ENCODE measurements at places on chromosomes 5 and 9.
A peak's percentile ranks its signal among the peaks of the same experiment; 100 is the strongest.

DNA sequence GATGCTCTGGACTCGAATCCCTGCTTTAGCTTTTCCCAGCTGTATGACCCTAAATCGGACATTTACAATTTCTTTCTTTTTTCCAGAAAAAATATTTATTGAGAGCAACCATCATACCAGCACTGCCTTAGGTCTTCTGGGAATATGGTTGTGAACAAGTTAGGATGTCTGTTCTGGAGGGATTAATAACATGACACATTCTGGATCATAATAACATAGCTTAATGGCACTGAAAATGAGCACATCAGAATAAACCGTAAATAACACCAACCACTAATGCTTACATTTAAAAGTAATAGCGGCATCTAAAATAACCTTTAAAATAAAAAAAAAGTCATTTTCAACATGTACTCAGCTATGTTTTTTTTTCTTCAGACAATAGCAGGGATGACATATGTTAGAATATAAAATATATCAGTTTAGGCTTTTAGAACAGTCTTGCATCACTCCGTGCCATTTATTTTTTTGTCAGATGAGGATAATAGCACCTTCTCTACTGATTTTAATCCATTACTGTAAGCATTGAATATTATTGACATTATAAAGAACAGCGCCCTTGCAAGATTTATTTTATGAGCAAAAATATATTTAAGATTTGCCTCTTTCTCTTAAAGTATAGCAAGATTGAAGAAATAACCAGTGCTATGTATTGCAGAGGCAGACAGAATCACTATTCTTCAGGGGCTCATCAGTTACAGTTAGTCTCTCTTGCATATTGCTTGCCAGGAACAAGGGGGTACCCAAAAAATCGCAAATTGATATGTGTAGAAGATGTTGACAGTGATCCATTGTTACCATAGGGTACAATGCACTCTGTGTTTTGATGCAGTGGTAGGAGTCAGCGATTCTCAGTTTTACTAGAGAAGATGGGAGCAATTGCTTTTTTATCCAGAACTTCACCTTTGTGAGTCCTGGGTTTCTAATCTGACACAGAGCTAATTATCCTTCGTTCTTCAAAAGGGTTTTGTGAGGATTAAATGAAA, 168.4 kb upstream of the NR3C1 start:
- DNase-seq, result no peak

DNA sequence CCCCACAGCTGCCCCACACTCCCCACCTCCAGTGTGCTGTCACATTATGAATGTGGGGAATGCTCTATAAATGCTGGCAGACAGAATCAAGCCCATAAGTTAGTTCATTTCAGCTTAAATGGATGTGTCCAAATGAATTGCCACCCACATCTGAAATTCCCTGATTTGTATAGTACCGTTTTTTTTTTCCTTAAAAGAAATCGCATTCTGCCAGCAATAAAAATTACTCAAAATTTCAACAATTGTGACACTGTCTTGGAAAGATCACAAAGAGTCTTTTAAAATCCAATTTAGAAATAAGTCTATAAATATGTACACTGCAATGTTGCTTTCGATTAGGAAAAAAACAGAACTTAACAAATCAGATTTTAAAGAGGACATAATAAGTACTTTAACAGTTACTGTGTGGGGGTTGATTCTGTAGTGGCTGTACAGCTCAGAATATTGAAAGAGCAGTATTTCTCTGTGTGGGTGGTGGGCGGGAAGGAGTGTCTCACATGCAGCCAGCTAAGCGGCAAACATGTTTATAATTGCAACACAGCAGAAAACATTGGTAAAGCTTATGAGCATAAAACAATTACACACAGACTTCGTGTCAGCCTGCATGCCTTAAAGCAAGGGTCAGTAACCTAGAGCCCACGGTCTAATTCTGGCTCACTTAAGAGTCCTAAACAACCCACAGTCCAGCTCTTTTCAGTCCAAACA, 24.9 kb upstream of the CSNK1G3 start:
- no peak for DNase-seq

DNA sequence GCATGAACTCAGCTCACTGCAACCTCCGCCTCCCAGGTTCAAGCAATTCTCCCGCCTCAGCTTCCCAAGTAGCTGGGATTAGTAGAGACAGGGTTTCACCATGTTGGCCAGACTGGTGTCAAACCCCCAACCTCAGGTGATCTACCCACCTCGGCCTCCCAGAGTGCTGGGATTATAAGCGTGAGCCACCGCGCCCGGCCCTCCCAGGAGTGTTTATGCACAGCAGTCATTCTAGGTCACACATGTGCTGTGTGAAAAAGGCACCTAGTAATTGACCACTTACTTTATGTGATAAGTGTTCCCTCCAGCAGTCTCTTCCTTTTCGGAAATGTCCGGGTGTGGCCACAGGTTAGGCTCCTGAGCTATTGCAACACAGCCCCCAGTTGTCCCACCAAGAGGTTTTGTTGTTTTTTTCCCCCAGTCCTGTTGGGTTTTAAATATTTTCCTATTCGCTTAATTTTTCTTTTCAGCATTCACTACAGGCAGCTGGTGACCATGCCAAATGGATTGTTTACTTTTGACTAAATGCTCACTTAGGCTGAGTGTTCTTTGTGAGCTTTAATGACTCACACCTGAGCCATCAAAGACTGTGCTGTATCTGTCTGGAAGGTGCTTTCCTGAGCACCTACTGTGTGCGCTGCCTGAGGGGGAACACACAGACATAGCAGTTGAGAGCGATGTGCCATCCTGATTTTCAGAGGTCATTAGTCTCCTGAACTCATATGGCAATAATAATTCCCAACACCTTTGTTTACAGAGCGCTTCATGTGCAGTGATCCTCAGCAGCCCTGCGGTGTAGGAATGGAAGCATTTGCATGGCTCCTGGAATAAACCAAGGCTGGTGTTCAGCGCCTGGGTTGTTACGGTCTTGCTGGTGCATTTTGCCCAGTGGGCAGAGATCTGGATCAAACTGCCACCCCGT, 94.3 kb downstream of the MVB12B start:
- no peak for DNase-seq

DNA sequence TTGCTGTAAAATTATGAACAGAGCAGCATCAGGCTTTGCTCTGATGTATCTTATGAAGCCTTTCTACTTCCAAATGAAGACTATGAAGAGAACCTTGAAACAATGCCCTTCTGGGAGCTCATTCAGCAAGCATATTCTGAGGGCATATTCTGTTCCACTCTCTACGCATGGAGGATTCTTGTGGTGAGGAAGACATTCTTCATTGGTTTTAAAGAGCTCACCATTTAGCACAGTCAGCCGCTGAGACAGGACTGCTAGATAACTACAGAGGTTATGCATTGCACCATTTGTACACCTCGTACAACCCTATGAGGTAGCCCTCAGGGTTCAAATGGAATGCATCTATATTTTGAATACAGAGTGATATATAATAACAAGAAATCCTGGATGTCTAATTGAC, 61.0 kb downstream of the INVS start:
- DNase-seq, result no peak

DNA sequence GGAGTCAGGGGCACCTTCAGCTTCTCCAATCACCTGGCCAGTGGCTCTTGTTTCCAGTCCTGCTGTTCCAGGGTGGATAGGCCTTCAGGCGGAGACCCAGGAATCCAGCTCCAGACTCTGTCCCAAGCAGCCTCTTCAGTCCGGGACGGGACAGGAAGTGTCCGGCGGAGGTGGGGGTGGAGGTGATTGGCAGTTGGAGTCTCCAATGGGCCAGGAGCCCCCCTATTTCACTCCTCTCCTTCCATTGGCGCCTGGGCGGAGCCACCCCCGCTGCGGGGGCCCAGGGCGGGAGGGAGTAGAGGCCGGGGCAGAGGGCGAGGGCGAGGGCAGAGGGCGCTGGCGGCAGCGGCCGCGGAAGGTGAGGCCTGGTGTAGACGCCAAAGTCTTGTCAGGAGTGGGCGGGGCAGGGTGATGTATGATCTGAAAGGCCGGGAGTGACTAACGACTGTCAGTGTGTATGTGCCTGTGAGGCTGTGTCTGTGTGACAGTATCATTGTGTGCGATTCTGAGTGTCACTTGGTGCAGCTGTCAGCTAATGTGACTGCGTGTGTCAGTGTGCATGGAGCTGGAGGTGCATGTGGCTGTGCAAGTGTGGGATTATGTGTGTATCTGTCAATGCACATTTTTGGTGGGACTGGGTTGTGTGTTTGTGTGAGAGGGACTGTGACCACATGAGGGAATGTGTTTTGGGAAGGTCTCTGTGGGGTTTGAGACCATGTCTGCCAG, at the start of gene IL11RA:
Gene IL11RA, plus strand, starts transcription at position 310 of the 726 bp plus-strand sequence. CDS start 3,033 bp downstream, outside the sequence.
- peak; percentile 71 for DNase-seq

- DNase-seq, result no peak
Measured at GRCh38 chr5:154390096-154390495, 55.7 kb upstream of the SAP30L start.

- no peak for DNase-seq
Measured at GRCh38 chr9:131817073-131817472, 77.2 kb upstream of the RAPGEF1 start.

GRCh38 chr5:24026288-24026687, 518.9 kb downstream of the PRDM9 start:
- DNase-seq, result no peak

GRCh38 chr5:134371834-134372340, 518 bp downstream of the UBE2B start:
- peak; percentile 27 for DNase-seq

DNA sequence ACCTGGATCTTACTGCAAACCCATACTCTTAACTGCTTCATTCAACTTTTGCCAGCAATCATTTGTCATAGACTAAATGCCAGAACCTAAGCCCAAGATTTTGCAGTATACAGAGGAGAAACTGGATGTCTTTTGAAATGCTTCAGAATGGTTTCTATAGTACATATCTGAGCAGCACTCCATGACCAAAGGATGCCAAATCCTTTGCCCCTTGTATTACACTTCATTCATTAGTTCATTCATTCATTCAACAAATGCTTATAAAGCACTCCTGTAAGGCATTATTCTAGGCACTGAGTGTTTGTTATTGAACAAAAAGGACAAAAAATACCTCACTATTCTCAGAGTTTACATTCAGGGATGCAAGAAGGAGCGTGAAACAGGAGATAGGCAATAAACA, 119.9 kb downstream of the SLC1A3 start:
- DNase-seq, result no peak

GRCh38 chr9:93902051-93902779, 52.9 kb downstream of the BARX1 start:
- DNase-seq, result no peak

- no peak for DNase-seq
Measured at GRCh38 chr9:108861997-108862396, at the start of gene ACTL7A. TSS of gene ACTL7A (plus strand) at chr9:108862266. CDS start at chr9:108862323, 57 bp downstream.

GRCh38 chr5:166648736-166649135, 1642.7 kb upstream of the WWC1 start:
- DNase-seq, result no peak

GRCh38 chr9:119216651-119217331, 152.4 kb downstream of the BRINP1 start:
- no peak for DNase-seq

- DNase-seq, result no peak
Measured at GRCh38 chr9:10903969-10904368, 291.2 kb upstream of the PTPRD start.

GRCh38 chr5:130978475-130978874, 186.6 kb downstream of the HINT1 start:
- no peak for DNase-seq

GRCh38 chr9:131419026-131419614, 25.2 kb downstream of the PRRC2B start:
- DNase-seq, result no peak

- no peak for DNase-seq
Measured at GRCh38 chr9:129869585-129870501, 34.6 kb downstream of the USP20 start.

DNA sequence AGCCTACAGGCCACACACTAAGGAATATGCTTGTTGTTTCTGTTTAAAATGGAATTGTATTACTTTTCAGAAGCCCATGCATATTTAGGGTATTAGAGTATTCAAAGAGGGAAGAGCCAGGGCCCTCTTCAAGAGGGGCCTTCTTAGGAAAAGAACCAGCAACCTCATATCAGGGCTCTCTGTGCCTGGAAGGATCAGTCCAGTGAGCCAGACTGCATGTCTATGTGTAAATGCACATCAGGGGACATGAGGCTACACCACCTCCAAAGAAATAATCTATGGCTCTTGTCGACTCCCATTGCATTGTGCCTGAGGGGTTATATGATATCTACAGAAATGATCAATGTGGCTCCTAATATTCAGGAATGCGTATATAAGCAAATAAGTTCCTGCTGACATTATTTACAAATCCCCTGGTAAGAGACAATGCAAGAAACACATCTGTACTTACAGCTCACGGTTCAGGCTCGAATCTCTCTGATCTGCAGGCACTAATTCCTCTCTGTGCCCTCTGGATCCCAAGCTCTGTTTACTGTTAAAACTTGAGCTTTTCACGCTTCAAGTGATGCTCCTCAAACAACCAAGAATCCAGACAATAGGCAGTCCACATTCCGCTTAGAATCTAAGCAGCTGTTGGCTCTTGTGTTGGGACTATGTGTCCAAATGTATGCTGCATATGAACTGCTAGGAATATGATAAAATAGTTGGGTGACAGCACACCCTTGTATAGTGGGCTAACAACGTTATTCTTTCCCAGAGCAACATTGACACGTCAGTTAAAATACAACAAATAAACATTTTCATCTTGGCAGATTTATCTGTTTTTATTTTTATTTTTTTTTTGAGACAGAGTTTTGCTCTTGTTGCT, 150.2 kb upstream of the KLF9 start:
- no peak for DNase-seq

DNA sequence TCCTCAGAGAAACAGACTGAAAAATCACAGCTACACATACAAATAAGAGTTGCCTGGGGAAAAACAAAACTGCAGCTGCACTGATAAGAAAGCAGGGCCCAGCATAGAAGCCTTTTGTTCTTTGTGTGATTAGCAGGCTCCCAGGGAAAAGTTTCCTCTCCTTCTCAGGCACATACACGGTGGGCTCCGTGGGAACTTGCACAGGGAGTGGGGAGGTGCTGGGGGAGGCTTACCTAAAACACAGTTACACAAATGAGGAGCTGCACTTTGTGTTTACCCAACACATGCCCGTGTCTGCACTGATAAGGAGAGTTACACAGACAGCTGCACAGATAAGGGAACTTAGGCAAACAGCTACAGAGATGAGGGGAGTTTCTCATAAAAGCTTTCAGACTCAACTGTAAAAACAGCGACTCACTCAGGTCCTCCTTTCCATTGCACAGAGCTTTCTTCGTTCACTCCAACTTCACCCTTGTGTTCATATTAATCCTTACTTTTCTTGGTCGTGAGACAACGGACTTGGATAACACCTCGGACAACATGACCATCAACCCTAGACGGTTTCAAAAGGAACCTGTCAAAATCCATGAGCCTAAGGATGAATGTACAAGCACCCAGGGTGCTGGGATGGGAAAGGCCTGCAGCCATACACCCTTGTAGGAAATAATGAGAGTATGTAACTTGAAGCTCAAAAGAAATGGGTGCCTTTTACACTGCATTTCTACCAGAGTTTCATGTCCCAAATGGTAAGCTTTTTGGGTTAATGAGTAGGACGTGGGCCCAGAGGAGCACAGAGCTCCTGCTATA, 50.8 kb downstream of the SERINC5 start:
- DNase-seq, result peak; percentile 40

All from CD4-positive, alpha-beta T cell treated with Interleukin-4 for 4 hours (primary cell).